Suppressor macrophage (primary cell): ENCODE measurements at places on chromosomes 16 and 17.

DNA sequence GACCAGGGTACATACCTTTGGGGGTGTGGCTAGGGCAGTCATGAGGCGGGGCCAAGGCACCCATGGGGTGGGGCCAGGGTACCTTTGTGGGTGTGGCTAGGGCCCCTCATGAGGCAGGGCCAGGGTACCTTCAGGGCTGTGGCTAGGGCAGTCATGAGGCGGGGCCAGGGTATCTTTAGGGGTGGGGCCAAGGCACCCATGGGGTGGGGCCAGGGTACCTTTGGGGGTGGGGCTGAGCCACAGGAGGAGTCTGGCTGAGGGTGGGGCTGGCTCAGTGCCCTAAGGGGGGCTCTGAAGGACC, 3.5 kb downstream of the GNG13 start:
- no peak for DNase-seq

GRCh38 chr16:89546781-89547180, 13.7 kb upstream of the RPL13 start:
- DNase-seq: no peak

DNA sequence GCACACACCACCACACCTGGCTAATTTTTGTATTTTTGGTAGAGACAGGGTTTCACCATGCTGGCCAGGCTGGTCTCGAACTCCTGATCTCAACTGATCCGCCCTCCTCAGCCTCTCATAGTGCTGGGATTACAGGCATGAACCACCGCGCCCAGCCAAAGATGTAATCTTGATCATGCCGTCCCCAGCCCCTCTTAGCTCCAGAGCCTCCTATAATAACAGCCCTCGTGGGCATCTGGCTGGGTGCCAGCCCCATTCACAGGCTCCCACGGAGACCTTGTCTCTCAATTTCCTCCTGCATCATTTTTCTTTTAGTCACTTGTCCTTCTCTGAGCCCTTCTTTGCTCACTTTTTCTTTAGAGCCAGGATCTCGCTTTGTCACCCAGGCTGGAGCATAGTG, 94.2 kb downstream of the KATNIP start:
- DNase-seq: no peak

GRCh38 chr16:86970279-86970678, 346.9 kb downstream of the C16orf95 start:
- DNase-seq: no peak

GRCh38 chr16:46828292-46828691, 2.7 kb downstream of the C16orf87 start:
- DNase-seq: no peak

- no peak for DNase-seq
Observed at GRCh38 chr17:58333736-58334207, 5.2 kb upstream of the TSPOAP1 start.

DNA sequence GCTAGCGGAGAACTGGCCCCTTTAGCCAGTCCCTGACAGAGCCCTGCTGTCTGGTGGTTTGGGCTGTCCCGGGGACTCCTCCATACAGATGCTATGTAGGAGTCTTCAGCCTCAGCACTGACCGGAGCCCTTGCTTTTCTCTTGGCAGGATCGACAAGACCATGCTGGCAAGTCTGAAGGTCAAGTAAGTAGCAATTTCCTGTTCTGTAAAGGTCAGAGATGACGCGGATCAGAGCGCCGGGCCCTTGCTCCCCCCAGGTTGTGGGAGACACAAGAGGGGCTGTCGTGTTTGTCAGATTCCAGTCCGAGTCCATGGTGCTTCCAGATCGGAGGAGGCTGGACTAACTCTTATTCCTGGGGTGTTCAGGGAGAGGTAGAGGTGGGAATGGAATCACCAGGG, 4.1 kb downstream of the RAP1GAP2 start:
- no peak for DNase-seq

DNA sequence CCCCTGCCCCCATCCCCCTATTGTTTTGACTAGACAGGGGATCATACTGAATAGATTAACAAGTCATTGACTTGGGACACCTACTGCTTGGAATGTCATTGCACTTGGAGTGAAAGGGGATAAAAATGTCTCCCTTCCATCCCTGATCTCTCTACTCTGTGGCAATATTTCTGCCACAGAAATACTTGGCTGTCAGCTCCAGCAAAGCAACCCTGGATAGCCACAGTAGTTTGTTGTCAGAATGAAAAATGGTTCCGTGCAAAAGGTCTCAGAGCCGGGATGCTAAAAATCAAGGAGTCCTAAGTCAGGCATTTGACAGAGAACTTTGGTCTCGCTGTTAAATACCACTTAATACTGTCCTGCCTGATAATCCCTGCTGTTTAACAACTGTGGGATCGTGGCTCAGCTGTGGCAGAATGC, 722.0 kb upstream of the SOX9 start:
- DNase-seq: no peak

- no peak for DNase-seq
Observed at GRCh38 chr17:49748791-49749190, 15.1 kb downstream of the FAM117A start.

GRCh38 chr17:64574646-64575045, 67.9 kb downstream of the CEP95 start:
- DNase-seq: no peak

- peak; percentile 37 for DNase-seq
Observed at GRCh38 chr17:46194393-46195216, 1.4 kb upstream of the KANSL1 start.

DNA sequence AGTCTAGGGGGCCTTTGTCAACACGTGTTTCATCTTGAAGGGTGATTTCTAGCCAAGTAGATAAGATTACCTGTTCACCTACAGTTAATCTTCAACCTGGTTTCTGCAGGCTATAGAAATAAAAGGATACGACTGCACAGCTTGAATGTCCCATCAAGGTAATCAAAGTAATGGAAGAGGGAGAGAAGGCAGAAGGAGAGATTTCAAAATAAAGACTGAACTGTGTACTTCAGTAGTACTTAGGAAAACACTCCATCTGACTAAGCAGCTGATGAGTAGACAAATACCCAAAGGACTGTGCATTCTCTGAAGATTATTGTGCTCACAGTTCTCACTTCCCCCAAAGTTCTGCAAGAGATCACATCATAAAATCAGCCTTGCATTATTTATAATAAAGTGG, 5.8 kb upstream of the RFFL start:
- DNase-seq: no peak
